ENCODE measurements at places on chromosomes 7 and 10. TPM values are rescaled to one million over a fixed set of nuclear protein-coding genes. Genes with fewer than 3 reads are reported as not detected.

DNA sequence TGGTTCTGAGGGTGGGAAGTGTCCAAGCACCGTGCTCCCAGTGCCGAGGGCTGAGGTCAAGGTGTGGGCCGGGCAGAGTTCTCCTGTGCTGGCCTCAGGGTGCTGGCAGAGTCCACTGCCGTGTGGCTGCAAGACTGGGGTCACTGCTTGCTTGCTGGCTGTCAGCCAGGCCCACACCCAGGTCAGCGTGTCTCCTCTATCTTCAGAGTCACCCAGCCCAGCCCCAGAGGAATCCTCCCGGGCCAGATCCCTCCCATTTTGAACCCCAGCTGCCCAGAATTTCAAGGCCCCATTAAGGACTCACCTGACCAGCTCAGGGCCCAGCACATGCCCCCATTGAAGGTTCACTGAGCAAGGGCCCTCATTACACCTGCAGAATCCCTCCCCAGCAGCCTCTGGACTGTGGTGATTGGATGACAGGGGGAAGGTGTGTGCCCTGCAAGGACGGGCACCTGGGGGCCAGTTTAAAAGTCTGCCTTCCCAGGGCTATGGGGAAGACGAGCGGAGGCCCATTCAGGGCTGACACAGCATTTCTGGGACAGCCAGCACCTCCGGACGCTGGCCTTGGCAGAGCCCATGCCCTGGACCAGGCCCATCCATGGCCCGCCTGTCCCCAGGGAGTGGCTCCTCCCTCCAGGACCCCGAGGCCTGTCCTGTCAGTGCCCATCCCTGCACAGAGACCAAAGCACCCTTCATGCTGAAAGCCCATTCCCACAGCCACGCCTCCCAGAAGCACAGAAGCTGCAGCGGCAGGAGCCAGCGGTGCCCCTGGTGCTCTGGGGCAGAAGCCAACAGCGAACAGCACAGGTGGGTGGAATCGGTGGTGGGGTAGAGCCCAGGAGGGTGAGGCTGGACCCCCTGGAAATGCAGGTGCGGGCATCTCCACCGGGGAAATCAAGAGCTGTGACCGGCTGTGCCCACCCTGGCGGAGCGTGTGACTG lies 45.1 kb upstream of the PPP2R2D start:
- no peak overlapping the region for H3K4me3 ChIP-seq
- peaks cover 3% of the 10 kb centered on the region for H3K27me3 ChIP-seq
- no peaks in the 10 kb centered on the region for H3K36me3 ChIP-seq
- DNase-seq: no peak
- no peak overlapping the region for H3K27ac ChIP-seq

The KCNH2 gene
- not detected for total RNA-seq

- no peaks in the 10 kb centered on the region for H3K4me1 ChIP-seq
- no peak overlapping the region for H3K27ac ChIP-seq
- H3K36me3 ChIP-seq: no peaks in the 10 kb centered on the region
- H3K4me3 ChIP-seq: no peak overlapping the region
- 0 out of 2 replicates have a peak, but pooled peaks cover 2% of the 10 kb centered on the region for H3K27me3 ChIP-seq
Measured at GRCh38 chr10:126216632-126216961, 171.7 kb downstream of the ADAM12 start.

The BTBD16 gene
- total RNA-seq: not detected

The ZNF107 gene
- 2.9 TPM for total RNA-seq

DNA sequence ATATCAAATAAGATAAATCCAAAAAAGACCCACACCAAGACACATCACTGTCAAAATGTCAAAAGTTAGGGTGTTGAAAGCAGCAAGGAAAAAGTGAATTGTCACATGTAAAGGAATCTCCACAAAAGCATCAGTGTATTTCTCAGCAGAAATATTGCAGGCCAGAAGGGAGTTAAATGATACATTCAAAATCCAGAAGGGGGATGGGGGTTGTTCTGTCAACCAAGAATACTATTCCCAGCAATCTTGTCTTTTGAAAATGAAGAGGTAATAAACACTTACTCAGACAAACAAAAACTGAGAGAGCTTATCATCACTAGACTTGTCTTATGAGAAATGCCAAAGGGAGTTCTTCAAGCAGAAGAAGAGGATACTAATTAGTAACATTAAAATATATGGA lies 191.1 kb upstream of the NOBOX start:
- H3K27me3 ChIP-seq: no peaks in the 10 kb centered on the region
- H3K4me1 ChIP-seq: no peaks in the 10 kb centered on the region
- H3K4me3 ChIP-seq: no peak overlapping the region
- H3K27ac ChIP-seq: no peak overlapping the region
- no peak for DNase-seq
- no peaks in the 10 kb centered on the region for H3K36me3 ChIP-seq

- peaks cover 12% of the 10 kb centered on the region for H3K27me3 ChIP-seq
- H3K27ac ChIP-seq: no peak overlapping the region
- DNase-seq: no peak
- no peaks in the 10 kb centered on the region for H3K4me1 ChIP-seq
- no peak overlapping the region for H3K4me3 ChIP-seq
- no peaks in the 10 kb centered on the region for H3K36me3 ChIP-seq
Measured at GRCh38 chr10:118405928-118406327, 63.8 kb upstream of the FAM204A start.

GRCh38 chr7:32535162-32535702 lies 39.9 kb downstream of the AVL9 start:
- no peaks in the 10 kb centered on the region for H3K27me3 ChIP-seq
- H3K36me3 ChIP-seq: no peaks in the 10 kb centered on the region
- H3K4me3 ChIP-seq: no peak overlapping the region
- no peak overlapping the region for H3K27ac ChIP-seq
- H3K4me1 ChIP-seq: peaks cover 7% of the 10 kb centered on the region
- DNase-seq: no peak
